Large intestine (tissue), 12 donors: ENCODE measurements at places on chromosomes 16 and 17. TPM values are rescaled to one million over a fixed set of nuclear protein-coding genes. Genes with fewer than 3 reads are reported as not detected.
A peak's percentile ranks its signal among the peaks of the same experiment; 100 is the strongest.

AP2B1 gene
- polyA plus RNA-seq = 89.5 TPM

- H3K27ac ChIP-seq = no peak overlapping the region
- peaks cover 26% of the 10 kb centered on the region for H3K4me1 ChIP-seq
- DNase-seq = peak; percentile 58
- no peak overlapping the region for H3K4me3 ChIP-seq
Observed at GRCh38 chr17:81349397-81350319, 45.6 kb upstream of the BAHCC1 start.

RND2 gene
- 1.8 TPM for polyA plus RNA-seq

DNA sequence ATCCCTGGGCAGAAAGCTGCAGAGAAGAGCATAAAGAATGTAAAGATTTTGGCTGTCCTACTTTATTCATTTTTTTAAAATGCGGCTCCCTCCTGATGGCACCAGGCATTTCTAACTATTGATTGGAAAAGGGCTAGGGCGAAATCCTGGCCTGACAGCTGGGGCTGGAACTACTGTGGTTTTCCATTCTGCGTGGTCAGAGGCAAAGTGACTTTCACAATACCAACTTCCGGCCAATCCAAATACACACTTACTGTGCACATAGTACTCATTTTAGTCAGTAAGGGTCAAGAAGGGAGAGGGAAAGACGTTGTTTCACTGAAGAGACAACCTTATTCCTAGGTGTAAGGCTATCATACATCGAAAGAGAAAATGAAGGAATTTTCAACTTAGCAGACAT, 113.8 kb upstream of the PMFBP1 start:
- no peak overlapping the region for H3K27ac ChIP-seq
- no peaks in the 10 kb centered on the region for H3K36me3 ChIP-seq
- no peaks in the 10 kb centered on the region for H3K4me1 ChIP-seq
- H3K4me3 ChIP-seq = no peak overlapping the region

- H3K4me1 ChIP-seq = no peaks in the 10 kb centered on the region
- no peaks in the 10 kb centered on the region for H3K36me3 ChIP-seq
Observed at GRCh38 chr17:73820686-73821448, 176.6 kb upstream of the SDK2 start.

AGRP gene
- 0.13 TPM for polyA plus RNA-seq

DNA sequence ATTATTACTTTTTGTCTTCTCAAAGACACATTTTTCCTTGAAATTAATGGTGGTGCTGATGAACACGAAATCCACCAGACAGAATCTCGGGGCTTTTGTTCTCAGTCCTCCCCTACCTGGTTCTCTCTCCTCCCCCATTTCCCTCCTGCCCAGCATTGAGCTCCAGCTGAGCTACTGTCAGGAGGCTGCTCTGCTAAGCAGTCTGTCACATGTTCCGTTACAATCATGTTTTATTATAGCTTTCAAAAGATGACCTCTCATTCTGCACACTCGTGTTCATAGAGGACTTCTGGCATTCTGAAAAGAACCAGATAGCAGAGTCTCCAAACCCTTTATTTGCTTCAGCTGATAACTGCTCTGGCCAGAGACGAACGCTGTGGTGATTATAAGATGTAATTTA, 732.5 kb upstream of the RBFOX1 start:
- H3K36me3 ChIP-seq = no peaks in the 10 kb centered on the region
- H3K27ac ChIP-seq = no peak overlapping the region
- DNase-seq = no peak
- H3K27me3 ChIP-seq = no peaks in the 10 kb centered on the region

DNA sequence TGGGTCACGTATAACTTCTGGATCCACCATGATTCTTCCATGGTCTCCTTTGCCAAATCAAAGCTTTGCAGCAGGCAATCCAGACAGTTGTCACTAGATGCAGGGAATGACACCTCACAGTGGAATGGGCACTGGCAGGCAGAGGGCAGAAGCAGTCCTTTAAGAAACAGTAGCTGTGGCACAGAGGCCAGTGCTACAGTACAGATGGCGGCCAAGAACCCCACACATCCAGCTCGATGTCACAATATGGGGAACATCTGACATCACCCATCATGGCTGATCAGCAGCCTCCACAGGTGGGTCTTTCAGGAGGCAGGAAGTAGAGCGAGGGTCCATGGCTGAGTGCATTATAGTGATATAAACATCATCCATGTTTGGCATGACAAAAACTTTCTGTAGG, 18.8 kb upstream of the ERN1 start:
- H3K4me3 ChIP-seq = no peak overlapping the region
- peaks cover 40% of the 10 kb centered on the region for H3K36me3 ChIP-seq
- no peak for DNase-seq
- peaks cover 17% of the 10 kb centered on the region for H3K4me1 ChIP-seq

GCGR gene
- polyA plus RNA-seq = 2.5 TPM

RAPGEFL1 gene
- 15.0 TPM for polyA plus RNA-seq

DNA sequence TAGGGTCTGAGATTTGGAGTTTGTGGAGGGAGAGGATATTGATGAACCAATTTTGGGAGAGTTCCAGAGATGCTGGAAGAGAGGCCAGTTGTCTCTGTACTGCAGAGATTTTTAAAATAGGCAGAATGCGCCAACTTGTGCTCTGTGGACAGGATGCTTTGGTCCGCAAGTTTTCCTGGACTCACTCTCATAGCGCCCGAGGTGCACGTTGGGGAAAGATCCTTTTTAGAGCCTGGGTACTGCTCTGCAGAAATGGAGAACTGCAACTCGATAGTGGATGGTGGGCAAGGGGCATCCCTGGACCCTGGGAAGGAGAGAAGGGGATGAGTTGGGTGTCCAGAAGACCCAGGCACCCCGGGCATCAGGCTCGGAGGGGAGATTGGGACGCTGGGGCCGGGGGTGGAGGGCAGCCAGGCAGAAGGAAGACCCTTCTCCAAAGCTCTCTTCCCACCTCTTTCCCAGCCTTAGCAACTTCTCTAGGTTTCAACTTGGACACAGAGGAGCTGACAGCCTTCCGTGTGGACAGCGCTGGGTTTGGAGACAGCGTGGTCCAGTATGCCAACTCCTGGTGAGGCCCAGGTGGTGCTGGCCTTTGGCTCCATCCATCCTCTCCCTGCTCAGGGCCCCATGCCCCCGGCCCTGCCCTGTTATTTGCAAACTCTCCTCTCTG, 590 bp downstream of the ITGAX start:
- no peaks in the 10 kb centered on the region for H3K27me3 ChIP-seq
- no peak for DNase-seq
- H3K27ac ChIP-seq = no peak overlapping the region
